Endothelial cell (in vitro differentiated cells): ENCODE measurements at places on chromosomes 7 and 10.

DNA sequence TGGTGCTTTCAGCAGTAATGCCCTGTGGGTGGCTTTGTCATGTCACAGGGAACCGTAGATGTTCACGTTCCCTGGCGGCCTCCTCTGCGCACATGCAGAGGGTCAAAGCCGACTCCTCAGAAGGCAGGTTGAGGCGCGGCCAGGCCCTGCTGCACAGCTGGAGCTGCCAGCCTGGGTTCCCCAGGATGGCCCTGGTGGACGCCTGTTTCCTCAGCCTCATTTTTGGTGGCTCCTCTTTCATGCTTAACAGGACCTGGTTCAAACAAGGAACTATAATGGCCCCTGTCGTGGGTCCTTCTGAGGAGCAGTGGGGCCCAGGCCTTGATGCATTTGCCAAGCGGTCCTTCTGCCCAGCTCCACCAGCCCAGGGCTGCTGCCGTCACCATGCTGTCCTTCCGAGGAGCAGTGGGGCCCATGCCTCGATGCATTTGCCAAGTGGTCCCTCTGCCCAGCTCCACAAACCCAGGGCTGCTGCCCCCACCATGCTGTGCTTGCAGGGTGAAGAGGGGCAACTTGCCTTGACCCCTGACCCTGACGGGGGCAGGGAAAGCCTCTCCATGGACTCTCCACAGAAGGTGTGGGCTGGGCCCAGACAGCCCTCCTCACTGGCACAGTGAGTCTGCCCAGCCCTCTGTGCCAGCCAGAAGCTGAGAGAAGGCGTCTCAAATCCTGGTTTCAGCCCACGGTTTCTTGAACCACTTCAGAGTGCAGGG, 338.2 kb downstream of the TCERG1L start:
- no peak for DNase-seq

DNA sequence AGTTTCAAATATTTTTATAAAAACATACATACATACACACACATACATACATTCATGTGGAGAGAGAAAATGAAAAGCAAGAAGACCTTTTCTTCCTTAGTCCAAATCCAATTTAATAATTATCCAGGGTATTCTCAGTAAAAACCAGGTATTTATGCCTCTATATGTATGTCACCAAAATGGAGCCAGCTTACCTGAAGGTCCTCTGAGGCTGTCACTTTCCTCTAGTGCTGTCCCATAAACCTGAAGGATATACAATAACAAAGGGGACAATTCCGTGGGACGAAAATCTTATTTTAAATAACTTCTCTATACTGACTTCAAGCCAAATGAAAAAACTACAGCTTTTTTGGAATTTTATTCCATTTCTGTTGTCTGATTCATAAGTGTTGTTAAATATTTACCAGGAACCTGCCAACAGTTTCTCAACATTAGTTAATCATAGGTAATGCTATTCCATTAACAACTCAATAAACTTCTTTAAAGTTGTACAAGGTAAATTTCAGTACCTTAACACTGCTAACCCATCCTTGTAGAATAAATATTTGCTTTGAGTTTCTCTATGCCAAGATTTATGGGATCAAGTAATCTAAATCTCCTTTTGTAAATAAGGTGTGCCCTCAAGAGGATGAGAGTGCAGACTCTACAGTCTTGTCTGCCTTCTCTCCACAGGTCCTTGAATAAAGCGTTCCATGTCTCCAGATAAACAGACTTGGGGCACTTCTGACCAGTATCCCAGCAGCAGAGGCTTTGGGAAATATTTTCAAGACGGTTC, 260.3 kb downstream of the AHR start:
- DNase-seq: no peak

DNA sequence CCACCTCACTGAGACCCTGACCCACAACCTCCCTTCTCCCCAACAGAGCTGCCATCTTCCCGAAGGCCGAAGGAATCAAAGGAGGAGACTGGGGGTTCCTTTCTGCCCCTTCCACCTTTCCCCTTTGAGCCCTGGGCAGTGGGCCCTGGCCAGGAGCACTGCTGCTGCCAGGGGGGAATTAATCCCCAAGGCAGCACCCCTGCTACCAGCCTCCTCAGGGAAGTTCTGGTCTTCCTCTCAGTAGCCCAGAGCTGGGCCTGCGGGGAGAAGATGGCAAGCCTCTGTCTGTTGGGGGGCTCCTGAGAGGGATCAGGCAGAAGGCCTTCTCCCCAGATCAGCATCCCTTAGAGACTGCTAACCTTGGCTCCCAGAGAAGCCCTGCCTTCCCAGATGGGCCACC, 25.5 kb downstream of the DPCD start:
- DNase-seq: no peak

DNA sequence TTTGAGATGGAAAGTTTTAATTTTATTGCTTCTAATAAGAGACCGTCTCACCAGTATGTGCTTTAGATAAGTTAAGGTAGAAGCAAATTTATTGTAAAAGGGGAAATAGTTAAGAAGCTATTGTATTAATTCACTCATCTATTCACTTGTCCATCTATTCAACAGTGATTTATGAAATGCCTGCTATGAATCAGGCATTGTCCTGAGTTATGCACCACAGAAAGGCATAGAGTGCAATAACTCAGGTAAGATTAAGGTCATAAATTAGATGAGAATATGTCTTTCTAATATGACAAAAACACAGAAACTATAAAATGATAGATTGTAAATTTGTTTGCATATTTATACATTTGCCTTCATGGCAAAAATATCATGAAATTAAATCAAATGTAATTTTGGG, 379.3 kb upstream of the PCDH15 start:
- no peak for DNase-seq

GRCh38 chr7:13656330-13656729, 333.1 kb downstream of the ETV1 start:
- no peak for DNase-seq

DNA sequence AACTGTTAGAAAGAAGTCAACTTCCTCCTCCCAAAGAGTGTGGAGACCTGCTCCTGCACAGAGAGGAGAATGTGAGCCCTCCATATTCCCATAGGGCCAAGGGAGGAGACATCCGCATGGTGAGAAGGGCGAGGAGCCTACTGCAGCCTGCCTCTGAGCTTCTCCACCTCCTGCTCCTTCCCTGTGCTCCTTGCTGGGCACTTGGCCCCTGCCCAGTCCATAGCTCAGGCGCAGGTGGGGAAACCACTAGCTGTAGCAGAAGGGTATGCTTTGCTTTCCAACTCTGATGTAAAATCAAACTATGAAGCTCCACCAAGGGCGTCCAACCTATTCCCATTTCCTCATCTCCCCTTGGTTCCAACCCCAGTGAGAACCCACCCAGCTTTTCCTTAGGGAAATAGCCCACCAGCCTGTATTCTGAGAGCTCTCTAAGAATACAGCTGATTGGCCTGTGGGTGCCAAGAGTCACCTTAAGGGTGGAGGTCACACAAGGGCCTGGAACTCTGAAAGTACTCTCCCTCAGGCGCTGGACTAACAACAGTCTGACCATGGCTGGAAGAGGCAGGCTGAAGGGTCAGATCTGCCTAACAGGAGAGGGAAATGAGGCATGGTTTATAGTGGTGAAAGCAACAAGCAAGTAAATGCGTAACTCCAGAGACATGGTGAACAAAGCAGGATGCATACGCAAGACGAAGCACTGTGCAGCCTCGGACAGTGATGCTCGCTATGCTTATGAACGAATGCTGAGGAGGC, 13.9 kb downstream of the ZNF488 start:
- peak; percentile 1 for DNase-seq

DNA sequence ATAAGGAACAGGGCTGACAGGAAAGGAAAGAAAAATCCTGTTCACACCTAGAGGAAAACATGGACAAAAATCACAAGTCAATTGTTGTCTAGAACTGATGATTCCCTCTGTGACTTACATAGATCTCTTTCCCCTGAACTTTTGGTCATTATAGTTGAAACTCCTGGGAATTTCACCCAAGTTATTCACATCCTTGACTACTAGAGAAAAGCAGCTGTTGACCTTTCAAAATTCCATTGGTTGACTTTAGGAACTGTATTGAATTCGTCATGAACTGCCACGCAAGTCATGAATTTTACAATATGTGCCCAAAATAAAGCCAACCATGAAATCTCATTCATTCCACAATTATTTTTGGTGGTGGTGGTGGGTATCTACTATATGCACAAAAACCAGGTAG, 104.3 kb downstream of the UBE2H start:
- no peak for DNase-seq

DNA sequence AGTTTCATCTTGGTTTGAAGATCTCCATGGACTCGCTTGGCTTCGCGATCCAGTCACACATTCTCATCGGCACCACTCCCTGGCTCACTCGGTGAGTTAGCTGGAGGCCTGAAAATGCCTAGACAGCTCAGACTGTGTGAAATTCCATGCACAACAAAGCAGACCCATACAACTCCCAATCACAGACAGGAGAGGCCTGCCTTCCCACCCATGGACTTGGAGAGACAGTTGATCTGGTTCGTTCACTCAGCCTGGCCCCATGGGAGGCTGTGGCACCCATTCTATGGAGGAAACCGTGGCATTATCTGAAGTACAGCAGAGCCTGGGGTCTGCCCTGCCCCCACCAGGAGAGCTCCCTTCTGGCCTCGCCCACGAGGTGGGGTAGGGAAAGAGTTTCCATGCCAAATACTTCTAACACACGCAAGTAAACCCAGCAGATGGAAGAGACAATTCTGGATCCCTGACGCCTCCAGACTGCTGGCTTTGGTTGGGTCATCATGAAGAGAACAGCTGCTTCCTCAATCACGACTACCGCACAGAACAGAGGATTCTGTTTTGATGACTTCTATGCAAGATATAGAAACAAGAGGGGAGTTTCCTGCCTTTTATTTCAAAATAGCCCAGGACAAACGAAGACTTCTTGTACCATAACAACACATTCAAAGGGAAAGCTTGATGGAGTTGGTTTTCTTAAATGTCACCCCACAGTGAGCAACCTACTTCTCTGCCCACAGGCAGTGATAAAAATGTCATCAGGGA, 15.9 kb downstream of the FAM53B start:
- no peak for DNase-seq

- peak; percentile 25 for DNase-seq
Observed at GRCh38 chr10:114042895-114043531, 653 bp upstream of the ADRB1 start.

GRCh38 chr7:125355899-125356298, 426.3 kb upstream of the POT1 start:
- peak; percentile 44 for DNase-seq

GRCh38 chr10:28250358-28250757, 52.5 kb downstream of the MPP7 start:
- DNase-seq: no peak

DNA sequence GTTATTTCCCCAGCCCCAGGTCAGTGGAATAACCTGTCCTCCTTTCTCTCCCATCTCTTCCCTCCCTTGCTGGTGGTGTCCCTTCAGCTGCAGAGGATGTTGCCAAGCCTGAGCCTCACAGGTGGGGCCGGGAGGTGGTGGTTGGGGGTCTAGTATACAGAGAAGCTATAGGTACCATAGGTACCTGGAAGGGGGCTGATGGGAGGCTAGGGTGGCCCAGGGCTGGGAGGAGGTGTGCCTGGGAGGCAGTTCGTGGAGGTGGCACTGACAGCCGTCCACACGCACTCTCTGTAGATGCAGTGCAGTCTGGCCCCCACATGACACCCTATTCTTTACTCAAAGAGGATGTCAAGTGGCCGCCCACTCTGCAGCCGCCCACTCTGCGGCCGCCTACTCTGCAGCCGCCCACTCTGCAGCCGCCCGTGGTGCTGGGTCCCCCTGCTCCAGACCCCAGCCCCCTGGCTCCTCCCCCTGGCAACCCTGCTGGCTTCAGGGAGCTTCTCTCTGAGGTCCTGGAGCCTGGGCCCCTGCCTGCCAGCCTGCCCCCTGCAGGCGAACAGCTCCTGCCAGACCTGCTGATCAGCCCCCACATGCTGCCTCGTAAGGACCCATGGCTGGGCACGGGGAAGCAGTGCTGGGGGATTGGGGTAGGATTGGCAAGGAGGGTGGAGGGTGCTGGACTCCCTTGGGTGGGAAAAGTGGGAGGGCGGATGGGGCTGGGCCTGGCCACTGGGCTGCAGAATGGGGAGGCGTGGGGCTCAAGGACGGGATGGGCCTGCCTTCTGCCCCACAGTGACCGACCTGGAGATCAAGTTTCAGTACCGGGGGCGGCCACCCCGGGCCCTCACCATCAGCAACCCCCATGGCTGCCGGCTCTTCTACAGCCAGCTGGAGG, 9.5 kb downstream of the IRF5 start:
- no peak for DNase-seq

GRCh38 chr7:2224491-2224928, 8.2 kb downstream of the MAD1L1 start:
- no peak for DNase-seq
